ENCODE measurements at places on chromosomes 7 and 10. TPM values are rescaled to one million over a fixed set of nuclear protein-coding genes. Genes with fewer than 3 reads are reported as not detected.

Gene MYOZ1
- polyA plus RNA-seq: not detected

Gene ATRNL1
- polyA plus RNA-seq: 0.06 TPM

Gene GBX1
- not detected for polyA plus RNA-seq

Gene NODAL
- 0.45 TPM for polyA plus RNA-seq

Gene LIPF
- polyA plus RNA-seq: not detected

Gene ATG9B
- 0.12 TPM for polyA plus RNA-seq

Gene ZNF365
- polyA plus RNA-seq: 20.9 TPM

Gene CDNF
- polyA plus RNA-seq: 1.1 TPM

Gene PHYHIPL
- 0.09 TPM for polyA plus RNA-seq

Gene NDUFB2
- polyA plus RNA-seq: 379 TPM

Gene UCN3
- polyA plus RNA-seq: not detected

Gene CPED1
- 0.72 TPM for polyA plus RNA-seq

Gene EEPD1
- 2.6 TPM for polyA plus RNA-seq

Gene THNSL1
- 4.1 TPM for polyA plus RNA-seq

Gene VAX1
- not detected for polyA plus RNA-seq

Gene MPP7
- polyA plus RNA-seq: 6.5 TPM

Gene GPRIN2
- 0.42 TPM for polyA plus RNA-seq

Gene KLLN
- 0.10 TPM for polyA plus RNA-seq

Gene SYT15
- polyA plus RNA-seq: 0.07 TPM

Gene PNLIPRP2
- not detected for polyA plus RNA-seq

Gene CCL26
- polyA plus RNA-seq: 0.20 TPM

Gene RUFY2
- polyA plus RNA-seq: 15.6 TPM

Gene SLC39A12
- polyA plus RNA-seq: 0.03 TPM

Gene ZNF488
- 1.4 TPM for polyA plus RNA-seq

Gene TCTN3
- polyA plus RNA-seq: 41.2 TPM

Gene DLG5
- 35.9 TPM for polyA plus RNA-seq

Gene ANKRD30A
- not detected for polyA plus RNA-seq

Gene RINT1
- 23.6 TPM for polyA plus RNA-seq

Gene ADAM12
- 0.07 TPM for polyA plus RNA-seq

Gene TMEM213
- polyA plus RNA-seq: not detected

Gene SFTPA1
- polyA plus RNA-seq: not detected

Gene GIMAP1
- polyA plus RNA-seq: not detected

Gene KMT2E
- 3.5 TPM for polyA plus RNA-seq

Gene ZNF736
- 8.2 TPM for polyA plus RNA-seq

Gene MYH16
- polyA plus RNA-seq: 2.2 TPM

Gene HOXA3
- 0.84 TPM for polyA plus RNA-seq

Gene ZMYND11
- polyA plus RNA-seq: 36.1 TPM

Gene PRKAR2B
- polyA plus RNA-seq: 0.01 TPM

Gene UPK3B
- polyA plus RNA-seq: 7.5 TPM

Gene HABP2
- polyA plus RNA-seq: not detected

Gene NPTX2
- polyA plus RNA-seq: not detected

Gene OR2A7
- 5.5 TPM for polyA plus RNA-seq

Gene EPHA1
- polyA plus RNA-seq: 37.1 TPM

Gene ADK
- 92.6 TPM for polyA plus RNA-seq

Gene ANK3
- 9.1 TPM for polyA plus RNA-seq

Gene PSMC2
- 215 TPM for polyA plus RNA-seq

Gene TRPV5
- not detected for polyA plus RNA-seq

Gene LRMDA
- not detected for polyA plus RNA-seq

Gene DPYSL4
- 7.4 TPM for polyA plus RNA-seq

Gene PRKG1
- 0.30 TPM for polyA plus RNA-seq

Gene CALN1
- not detected for polyA plus RNA-seq

Gene PDGFA
- 22.6 TPM for polyA plus RNA-seq

Gene GRM3
- not detected for polyA plus RNA-seq

Gene FAM237B
- not detected for polyA plus RNA-seq

Gene LBX1
- polyA plus RNA-seq: not detected

Data from keratinocyte (primary cell).